SK-N-SH (cell line): ENCODE measurements at places on chromosomes 7 and 10.

GRCh38 chr10:92957223-92958010 lies 103.2 kb upstream of the CYP26C1 start:
- no peaks in the 10 kb centered on the region for H3K36me3 ChIP-seq
- no peaks in the 10 kb centered on the region for H3K4me1 ChIP-seq
- no peak for DNase-seq
- no peak overlapping the region for H3K4me3 ChIP-seq
- no peak overlapping the region for H3K27ac ChIP-seq
- no peaks in the 10 kb centered on the region for H3K27me3 ChIP-seq

DNA sequence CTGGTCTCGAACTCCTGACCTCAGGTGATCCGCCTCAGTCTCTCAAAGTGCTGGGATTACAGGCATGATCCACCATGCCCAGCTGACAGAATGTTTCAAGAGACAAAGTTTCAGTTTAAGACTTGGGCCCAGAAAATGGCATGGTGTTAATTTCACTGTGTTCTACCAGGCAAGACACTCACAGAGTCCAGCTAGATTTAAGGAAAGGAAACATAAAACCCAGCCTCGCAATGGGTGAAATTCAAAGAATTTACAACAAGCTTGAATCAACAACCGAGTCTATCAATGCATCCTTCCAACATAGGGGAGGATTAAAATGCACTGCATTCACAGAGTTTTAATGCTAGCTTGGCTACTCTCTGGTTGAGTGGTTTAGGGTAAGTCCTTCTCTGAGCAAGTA lies 764.0 kb downstream of the XPNPEP1 start:
- no peak overlapping the region for H3K4me3 ChIP-seq
- no peak overlapping the region for H3K27ac ChIP-seq
- no peaks in the 10 kb centered on the region for H3K36me3 ChIP-seq
- no peak for DNase-seq

DNA sequence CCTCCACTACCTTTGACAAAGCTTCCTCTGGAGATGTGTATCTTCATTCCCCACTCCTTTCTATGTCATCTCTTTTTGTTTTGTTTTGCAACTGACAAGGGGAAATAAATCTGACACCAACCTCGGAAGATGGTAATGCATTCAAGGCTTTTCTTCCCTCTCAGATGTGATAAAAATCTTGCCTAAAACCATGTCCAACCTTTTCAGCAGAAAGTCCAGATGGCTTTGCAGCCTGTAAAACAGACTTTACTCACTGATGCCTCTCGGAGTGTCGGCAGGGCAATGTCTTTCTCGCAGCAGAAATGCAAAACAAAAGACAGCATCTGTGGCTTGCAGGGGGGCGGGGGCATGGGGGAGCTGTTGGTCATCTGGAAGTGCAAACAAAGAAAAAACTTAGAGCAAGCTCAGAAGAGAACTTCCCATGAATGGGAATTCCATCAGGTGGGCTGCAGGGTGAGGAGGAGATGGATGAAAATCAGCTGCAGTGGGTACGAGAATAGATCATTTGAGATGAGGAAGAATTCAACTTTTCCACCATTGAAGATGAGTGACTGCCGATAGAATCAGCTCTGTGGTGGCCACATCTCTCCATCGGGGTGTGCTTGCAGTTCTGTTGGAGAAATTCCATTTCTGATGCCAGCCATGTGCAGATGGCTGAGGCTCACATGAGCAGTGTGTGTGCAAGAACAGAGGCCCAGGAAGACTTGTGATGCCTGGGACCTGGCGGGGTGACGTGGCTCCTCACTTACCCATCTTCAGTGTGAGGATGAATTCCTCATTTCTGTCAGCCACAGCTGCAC lies 237.7 kb downstream of the WDR37 start:
- no peak overlapping the region for H3K4me3 ChIP-seq
- peak; percentile 78 for DNase-seq
- H3K4me1 ChIP-seq, result peaks cover 90% of the 10 kb centered on the region
- H3K36me3 ChIP-seq, result no peaks in the 10 kb centered on the region
- no peak overlapping the region for H3K27ac ChIP-seq
- no peaks in the 10 kb centered on the region for H3K27me3 ChIP-seq

- no peaks in the 10 kb centered on the region for H3K36me3 ChIP-seq
- peaks cover 16% of the 10 kb centered on the region; the same call in 1 of the 2 replicates for H3K4me1 ChIP-seq
Measured at GRCh38 chr10:131277278-131277677, 34.2 kb downstream of the TCERG1L start.

- no peaks in the 10 kb centered on the region for H3K36me3 ChIP-seq
- no peaks in the 10 kb centered on the region for H3K27me3 ChIP-seq
- no peak overlapping the region for H3K4me3 ChIP-seq
- DNase-seq, result no peak
- 0 out of 2 replicates have a peak, but pooled peaks cover 5% of the 10 kb centered on the region for H3K4me1 ChIP-seq
Measured at GRCh38 chr10:70317272-70317942, 33.6 kb upstream of the NPFFR1 start.

DNA sequence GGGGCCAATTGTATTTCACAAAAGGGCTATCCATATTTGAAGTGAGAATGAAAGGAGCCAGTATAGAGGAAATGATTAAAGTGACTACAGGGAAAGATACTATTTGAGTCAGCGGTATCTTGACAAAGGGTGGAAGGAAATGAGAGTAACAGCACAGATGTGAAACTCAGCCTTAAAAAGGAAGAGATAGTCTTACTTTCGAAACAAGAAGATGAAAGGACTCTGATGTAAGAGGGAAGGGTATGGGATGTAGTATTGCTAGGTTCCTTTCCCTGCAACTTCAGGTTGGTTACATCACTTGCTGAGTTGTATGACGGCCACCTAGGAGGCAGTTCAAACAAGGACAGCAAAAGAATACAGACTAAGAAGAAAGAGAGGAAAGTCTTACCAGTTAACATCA lies 13.7 kb downstream of the CISD1 start:
- peaks cover 30% of the 10 kb centered on the region for H3K36me3 ChIP-seq
- no peaks in the 10 kb centered on the region for H3K27me3 ChIP-seq
- DNase-seq, result no peak
- H3K4me1 ChIP-seq, result peaks cover 20% of the 10 kb centered on the region; the same call in 1 of the 2 replicates
- H3K27ac ChIP-seq, result no peak overlapping the region
- H3K4me3 ChIP-seq, result no peak overlapping the region

DNA sequence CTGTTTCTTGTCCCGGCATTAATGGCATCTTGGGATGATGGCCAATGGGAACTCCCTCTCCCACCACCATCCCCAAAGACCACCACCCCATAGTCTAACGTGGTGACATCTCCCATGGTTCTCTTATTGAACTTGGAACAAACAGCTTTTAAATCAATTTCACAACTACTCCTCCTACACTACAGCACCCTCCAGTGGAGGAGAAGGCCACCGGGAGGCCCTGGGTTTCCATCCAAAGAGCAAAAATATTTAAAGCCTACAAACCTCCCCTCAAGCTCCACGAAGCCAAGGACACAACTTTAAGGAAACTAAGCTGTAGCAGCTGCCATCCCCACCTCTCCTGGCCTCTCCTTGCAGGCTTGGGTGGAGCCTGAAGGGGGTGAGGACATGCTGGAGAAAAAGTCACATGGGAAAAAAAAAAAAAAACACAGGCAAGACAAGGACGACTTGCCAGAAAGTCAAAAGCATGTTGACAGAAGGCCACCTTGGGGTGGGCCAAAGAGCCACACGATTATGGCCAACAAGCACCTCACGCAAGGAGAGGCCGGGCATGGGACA lies 94.0 kb upstream of the LANCL2 start:
- no peaks in the 10 kb centered on the region for H3K36me3 ChIP-seq
- H3K27me3 ChIP-seq, result no peaks in the 10 kb centered on the region
- H3K4me3 ChIP-seq, result no peak overlapping the region
- no peak for DNase-seq
- H3K4me1 ChIP-seq, result no peaks in the 10 kb centered on the region; the same call in 1 of the 2 replicates

- peak; percentile 30 for DNase-seq
- H3K4me1 ChIP-seq, result peaks cover 19% of the 10 kb centered on the region
- no peaks in the 10 kb centered on the region for H3K27me3 ChIP-seq
- no peak overlapping the region for H3K27ac ChIP-seq
Measured at GRCh38 chr7:73901823-73902597, 41.1 kb downstream of the TMEM270 start.

GRCh38 chr7:151945224-151945623 lies 11.0 kb upstream of the GALNTL5 start:
- H3K4me3 ChIP-seq, result no peak overlapping the region
- peaks cover 14% of the 10 kb centered on the region; the same call in 1 of the 2 replicates for H3K27me3 ChIP-seq
- DNase-seq, result no peak
- H3K4me1 ChIP-seq, result peaks cover 4% of the 10 kb centered on the region; the same call in 1 of the 2 replicates
- no peaks in the 10 kb centered on the region for H3K36me3 ChIP-seq
- no peak overlapping the region for H3K27ac ChIP-seq

DNA sequence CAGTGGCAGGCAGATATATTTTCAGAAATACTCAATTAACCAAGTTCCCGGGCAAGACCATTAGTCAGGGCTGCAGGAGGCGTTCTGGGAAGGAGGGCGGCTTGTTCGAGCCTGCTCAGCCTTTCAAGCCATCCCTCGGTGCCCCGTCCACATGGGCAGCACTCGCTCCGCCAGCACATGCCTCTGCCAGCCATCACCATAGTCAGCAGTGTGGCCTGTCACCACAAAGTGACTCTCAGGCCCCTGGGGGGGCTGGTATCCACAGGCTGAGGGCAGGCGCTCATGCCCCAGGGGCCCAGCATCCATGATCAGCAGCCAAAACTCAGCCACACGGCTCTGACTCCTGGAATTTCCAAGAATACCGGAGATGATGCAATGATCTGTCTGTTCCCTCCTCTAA lies 81.9 kb downstream of the CHST15 start:
- no peak overlapping the region for H3K27ac ChIP-seq
- no peaks in the 10 kb centered on the region for H3K27me3 ChIP-seq
- no peak overlapping the region for H3K4me3 ChIP-seq
- no peak for DNase-seq
- H3K36me3 ChIP-seq, result no peaks in the 10 kb centered on the region

- H3K27ac ChIP-seq, result no peak overlapping the region
- no peaks in the 10 kb centered on the region for H3K4me1 ChIP-seq
- H3K4me3 ChIP-seq, result no peak overlapping the region
- H3K36me3 ChIP-seq, result no peaks in the 10 kb centered on the region
Measured at GRCh38 chr7:94047956-94048355, 43.8 kb upstream of the BET1 start.

DNA sequence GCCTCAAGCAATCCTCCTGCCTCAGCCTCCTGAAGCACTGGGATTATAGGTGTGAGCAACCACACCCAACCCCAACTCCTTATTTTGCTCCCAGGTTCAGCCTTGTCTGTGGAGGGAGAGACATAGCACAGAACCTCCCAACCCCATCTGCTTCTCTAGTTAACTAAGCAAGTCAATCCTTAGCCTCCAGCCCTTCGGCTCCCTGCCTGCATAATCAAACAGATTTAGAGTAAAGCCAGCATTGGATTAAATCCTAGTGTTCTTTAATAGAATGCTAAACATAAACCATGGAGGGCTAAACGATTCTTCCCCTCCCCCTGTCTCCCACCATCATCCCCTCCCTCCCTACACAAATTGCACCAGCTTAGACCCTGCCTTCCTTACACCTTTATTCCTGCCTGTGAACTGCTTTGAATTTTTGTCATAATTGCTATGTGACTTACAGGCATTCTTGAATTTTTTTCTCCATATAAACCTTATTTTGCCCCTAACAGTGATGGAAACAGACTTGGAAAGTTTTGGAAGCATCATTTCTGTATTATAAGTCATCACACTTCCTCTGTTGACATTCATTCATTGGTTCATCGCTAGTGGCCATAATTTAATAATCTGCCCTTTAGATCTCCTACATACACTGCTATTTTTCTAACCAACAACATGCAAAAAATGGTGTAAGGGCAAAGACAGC lies 72.6 kb upstream of the TOMM7 start:
- H3K36me3 ChIP-seq, result no peaks in the 10 kb centered on the region
- no peak for DNase-seq
- peaks cover 46% of the 10 kb centered on the region for H3K27me3 ChIP-seq
- H3K4me3 ChIP-seq, result no peak overlapping the region

DNA sequence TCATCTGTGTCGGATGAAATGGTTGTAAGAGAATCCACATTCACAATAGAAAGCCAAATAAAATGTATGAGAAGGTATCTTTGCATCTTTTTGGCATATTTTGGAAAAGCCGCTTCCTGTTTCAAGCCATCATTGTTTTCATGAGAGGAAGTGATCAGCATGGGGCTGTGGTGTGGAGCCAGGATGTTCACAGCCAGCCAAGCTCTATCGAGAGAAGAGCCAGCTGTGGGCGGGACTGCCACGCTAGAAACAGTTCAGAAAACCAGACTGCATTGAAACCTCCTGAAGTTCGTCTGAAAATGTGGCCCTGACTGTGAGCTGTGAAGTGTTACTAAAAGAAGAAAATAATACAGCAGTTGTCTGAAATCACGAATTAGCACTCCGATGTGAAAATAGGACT lies 21.2 kb upstream of the NPS start:
- H3K36me3 ChIP-seq, result no peaks in the 10 kb centered on the region
- no peak overlapping the region for H3K4me3 ChIP-seq
- DNase-seq, result no peak
- no peaks in the 10 kb centered on the region for H3K27me3 ChIP-seq
- H3K27ac ChIP-seq, result no peak overlapping the region
- H3K4me1 ChIP-seq, result no peaks in the 10 kb centered on the region; the same call in 1 of the 2 replicates

GRCh38 chr10:114151486-114151885 lies 22.5 kb downstream of the CCDC186 start:
- DNase-seq, result no peak
- H3K27me3 ChIP-seq, result no peaks in the 10 kb centered on the region
- no peak overlapping the region for H3K4me3 ChIP-seq
- peak overlapping the region; percentile 63 for H3K27ac ChIP-seq
- peaks cover 67% of the 10 kb centered on the region for H3K36me3 ChIP-seq
- no peaks in the 10 kb centered on the region for H3K4me1 ChIP-seq

DNA sequence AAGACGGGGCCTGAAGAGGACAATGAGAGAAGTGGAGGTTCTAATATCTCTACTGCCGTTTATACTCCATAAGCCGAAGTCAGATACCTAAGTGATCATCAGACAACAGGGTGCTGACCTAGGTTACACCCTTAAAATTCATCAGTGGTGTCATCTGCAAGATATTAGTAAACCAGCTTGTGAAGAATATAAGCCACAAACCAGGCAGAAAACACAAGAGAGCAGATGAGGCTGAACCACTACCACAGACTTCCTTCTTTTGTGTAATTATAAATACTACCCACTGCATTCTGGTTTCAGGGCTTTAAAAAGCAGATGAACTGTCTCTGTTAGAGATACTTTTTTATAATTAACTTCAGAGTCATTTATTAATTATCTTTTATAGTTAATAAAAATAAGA lies 69.0 kb upstream of the LRRC17 start:
- H3K36me3 ChIP-seq, result no peaks in the 10 kb centered on the region
- no peaks in the 10 kb centered on the region for H3K4me1 ChIP-seq
- no peak overlapping the region for H3K4me3 ChIP-seq
- no peak overlapping the region for H3K27ac ChIP-seq
- DNase-seq, result no peak

DNA sequence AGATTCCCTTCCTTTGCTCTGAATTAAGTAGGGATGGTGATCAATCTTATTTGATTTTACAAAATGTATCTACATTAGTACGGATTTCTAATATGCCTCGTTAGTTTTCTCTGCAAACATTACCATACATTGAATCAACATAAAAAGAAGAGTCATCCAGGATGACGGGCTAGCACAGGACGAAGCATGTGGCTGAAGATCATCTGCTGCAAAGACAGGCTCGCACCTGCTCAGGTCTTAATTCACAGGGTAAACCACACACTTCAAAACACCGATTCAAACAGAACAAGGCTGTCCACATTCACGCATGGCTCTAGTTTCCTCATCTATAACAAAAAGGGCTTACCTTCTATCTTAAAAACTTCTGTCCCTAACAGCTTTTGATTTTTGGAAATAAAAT lies 323.0 kb downstream of the PARD3 start:
- H3K36me3 ChIP-seq, result no peaks in the 10 kb centered on the region
- H3K4me1 ChIP-seq, result peaks cover 5% of the 10 kb centered on the region; the same call in 1 of the 2 replicates
- no peak overlapping the region for H3K27ac ChIP-seq
